ENCODE measurements at places on chromosomes 7 and 10.

GRCh38 chr10:126350216-126350992 lies 37.9 kb downstream of the ADAM12 start:
- peak; percentile 95 for DNase-seq

DNA sequence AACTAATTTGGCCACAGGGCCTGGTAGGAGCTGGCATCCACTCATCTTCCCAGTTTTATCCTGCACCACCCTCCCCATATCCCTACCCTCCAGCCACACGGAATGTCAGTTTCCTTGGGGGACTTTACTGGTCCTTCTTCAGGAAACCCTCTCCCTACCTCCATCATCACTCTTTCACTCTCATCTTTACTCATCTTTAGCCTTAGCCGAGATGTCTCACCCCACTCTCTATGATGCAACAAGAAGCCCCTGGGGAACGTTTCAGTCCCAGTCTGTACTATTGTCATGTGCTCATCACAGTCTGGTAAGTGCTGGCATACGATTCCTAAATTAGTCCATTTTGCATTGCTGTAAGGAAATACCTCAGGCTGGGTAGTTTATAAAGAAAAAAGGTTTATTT lies 34.9 kb upstream of the TMEM248 start:
- DNase-seq = no peak

GRCh38 chr7:156473476-156474240 lies 166.9 kb upstream of the RNF32 start:
- DNase-seq = peak; percentile 50

GRCh38 chr10:79947083-79947415 lies 1.9 kb downstream of the SFTPD start:
- no peak for DNase-seq

DNA sequence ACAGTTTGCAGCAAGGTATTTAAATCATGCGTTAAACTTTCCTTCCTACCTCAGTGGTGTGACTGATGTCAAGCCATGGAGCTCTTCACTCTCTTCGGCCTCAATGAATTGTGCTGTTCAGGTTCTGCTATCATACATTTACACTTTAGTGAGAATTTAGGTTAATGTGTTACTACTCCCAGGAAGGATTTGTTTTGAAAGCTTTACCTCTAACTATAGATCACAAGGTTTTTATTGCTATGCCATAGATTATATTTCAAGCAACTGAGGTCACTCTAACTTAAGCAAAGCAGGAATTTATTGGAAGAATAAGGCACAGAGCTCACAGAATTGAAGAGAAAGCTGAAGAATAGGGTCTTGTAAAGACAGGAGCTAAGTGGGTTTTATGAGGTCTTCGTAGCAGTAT lies 11.0 kb upstream of the ADD3 start:
- DNase-seq = no peak

GRCh38 chr10:117477961-117478670 lies 64.4 kb upstream of the EMX2 start:
- peak; percentile 40 for DNase-seq

DNA sequence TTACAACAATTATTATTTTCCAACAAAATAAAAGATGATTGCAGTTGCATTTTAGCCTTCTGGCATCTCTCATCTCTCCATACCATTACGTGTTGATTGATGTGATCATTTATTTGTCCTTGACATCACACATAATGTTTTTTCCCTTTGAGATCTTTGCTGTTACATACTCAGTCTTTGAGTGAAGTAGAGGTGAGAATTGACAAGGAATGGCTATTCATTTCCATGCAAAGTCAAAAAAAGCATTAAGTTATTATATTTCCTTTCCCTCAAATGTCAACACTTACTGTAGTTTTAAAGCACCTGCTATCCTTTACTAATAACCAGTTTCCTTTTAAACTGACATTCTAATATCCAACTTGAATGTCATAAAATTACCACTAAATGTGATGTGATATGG lies 33.6 kb downstream of the DYNC1I1 start:
- DNase-seq = no peak
